ENCODE measurements at places on chromosomes 13 and 19.

DNA sequence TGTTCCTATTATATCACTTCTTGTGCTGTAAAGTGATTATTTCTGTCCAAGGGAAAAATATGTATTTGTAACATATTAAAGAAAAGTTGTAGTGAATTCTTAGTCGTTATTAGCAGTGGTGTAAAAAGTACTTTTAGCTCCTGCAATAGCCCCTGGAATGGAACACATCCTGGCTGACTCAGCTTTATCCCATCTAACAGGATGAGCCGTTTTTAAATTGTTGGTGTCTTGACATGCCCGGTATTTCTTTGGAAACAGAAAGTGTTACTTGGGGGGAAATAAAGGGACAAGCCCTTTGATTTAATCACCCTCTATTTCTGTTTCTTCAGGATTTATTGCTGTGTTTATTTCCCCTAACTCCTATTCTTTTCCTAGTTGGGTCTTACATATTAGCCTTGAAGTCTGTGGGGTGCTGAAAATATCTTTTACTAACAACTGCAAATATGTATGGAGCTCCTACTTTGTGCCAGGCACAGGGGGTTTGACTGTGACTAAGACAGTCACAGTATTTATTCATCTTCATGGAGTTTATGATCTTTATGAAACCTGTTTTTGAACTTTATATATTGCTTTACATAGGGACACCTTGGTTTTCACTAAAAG is 17.9 kb downstream of the COG3 start:
- no peak for DNase-seq

DNA sequence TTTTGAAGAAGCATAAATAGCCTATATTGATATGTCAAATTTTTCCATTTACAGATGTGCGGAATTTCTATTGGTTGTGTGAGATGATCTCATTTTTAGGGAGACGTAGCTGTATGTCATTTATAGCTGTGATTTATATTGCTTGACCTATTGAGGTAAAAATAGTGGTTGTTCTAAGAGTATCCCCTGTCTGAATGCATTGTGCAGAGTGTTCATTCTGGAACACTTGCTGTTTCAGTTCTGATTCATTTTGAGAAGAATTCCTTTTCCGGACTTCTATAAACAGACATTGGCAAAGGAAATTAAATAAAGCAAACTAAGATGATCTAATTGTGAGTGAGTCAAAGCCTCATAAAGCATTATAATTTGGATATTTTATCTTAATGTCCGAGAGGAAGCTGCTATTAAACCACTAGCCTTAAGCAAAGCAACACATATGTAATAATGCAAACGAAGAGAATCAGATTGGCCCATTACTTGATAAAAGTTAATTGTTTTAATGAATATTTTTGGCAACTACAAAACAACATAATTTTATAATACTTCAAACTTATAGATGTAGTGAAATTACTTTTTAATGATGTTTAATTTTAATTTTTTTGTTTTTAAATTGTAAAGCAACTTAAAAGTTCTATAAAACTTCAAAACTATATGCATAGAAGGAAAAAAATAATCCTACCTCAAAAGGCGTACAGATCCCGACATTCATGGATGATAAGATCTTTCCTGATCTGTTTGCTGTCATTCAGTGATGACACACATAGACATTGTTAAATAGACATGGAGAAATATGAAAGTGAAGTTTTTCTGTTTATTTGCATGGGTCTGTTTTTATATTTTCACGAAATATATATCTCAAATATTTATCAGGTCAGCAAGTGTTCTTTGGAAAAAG is 942.6 kb upstream of the SLC10A2 start:
- DNase-seq, result no peak

- no peak for DNase-seq
Measured at GRCh38 chr13:61880578-61881283, 465.1 kb upstream of the PCDH20 start.

- peak; percentile 19 for DNase-seq
Measured at GRCh38 chr13:73702419-73703071, 431.7 kb downstream of the KLF12 start.

Measured in stimulated activated CD4-positive, alpha-beta T cell treated with anti-CD3 and anti-CD28 coated beads, Interleukin-1b, Interleukin-23, amount 100 ng/mL, for 4 hours (primary cell).